ENCODE measurements at places on chromosomes 4 and X. TPM values are rescaled to one million over a fixed set of nuclear protein-coding genes. Genes with fewer than 3 reads are reported as not detected.

GRCh38 chr4:89400287-89401035, 92.9 kb upstream of the GPRIN3 start:
- DNase-seq = peak; percentile 35

DNA sequence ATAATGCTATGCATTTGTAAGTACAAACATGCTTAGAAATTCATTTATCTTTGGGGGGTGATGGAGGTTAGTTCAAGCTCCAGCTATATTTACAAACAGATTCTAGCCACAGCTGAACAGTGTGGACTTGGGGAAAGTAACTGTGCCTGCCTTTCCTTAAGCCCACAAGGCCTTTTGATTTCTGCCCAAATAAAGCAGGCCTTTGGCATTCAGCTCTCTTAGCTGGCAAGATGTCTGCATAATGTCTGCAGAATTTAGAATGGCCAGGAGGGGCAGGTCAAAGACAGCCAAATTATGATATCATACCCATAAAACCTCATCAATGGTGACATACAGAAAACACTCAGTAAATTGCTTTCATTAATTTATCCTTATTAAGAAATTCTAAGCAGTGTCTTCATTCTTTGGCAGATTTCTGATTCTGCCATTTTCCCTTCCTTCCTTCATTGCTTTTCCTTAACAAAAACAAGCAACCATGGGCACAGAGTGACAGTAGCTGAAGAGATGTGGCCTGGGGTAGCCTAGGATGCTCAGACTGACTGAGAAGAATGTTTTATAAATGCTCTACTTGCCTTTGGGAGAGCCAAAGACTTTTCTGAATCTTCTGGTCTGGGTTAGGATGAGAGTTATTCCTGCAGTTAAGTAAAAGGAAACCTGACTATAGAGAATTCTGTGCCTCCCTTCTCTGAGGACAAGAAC, 538.7 kb upstream of the NR3C2 start:
- peak; percentile 18 for DNase-seq

DNA sequence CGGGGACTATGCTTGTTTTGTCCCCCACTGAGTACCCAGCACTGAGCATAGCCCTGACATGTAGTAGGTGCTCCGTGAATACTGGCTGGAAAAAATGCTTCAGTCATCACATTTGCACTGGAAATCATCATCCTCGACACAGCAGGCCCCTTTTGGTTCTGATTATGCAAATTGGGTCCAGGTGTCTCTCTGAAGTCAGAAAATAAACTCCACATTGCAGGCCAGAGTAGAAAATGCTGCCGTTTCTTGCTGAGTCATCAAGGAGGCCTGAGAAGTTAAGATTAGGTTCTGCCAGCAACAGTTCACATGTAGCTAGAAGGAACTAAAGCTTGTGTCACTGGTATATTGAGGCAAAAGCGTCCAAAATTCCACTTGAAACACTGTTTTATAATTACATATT, 15.0 kb upstream of the STK32B start:
- DNase-seq = peak; percentile 60

GRCh38 chrX:148620023-148620422, 119.6 kb downstream of the AFF2 start:
- DNase-seq = no peak

- DNase-seq = no peak
Observed at GRCh38 chr4:43282534-43282933, 390.0 kb downstream of the GRXCR1 start.

The GPR173 gene
- not detected for total RNA-seq

The NAA11 gene
- total RNA-seq = 6.5 TPM

Data from umbilical cord (tissue), 2 donors.